ENCODE measurements at places on chromosomes 11 and 22.

DNA sequence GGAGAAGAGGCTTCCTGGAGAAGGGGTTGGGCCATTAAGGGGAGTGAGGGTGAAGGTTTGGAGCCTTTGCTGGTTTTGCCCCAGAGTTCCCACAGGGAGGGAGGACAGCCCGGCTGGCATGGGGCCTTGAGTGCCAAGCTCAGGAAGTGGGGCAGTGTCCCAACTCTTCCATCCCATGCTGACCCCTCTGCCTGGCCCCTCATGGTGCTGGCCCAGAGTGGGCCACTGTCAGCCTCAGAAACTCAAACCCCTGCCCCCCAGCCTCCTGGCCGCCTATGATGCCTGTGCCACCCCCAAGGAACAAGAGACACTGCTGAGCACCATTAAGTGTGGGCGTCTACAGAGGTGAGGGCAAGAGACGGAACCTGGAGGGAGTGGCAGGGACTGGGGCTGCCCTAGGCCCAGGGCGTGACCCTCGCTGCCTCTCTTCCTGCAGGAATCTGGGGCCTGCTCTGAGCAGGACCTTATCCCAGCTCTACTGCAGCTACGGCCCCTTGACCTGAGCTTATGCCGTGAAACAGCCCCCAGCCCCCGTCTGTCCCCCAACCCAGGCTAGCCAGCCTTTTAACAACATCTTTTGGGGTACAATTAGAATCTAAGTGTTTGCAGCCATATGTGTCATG, 5.4 kb downstream of the MUS81 start:
- no peak for DNase-seq

- no peak for DNase-seq
Measured at GRCh38 chr11:116457336-116458007, 315.3 kb downstream of the BUD13 start.

DNA sequence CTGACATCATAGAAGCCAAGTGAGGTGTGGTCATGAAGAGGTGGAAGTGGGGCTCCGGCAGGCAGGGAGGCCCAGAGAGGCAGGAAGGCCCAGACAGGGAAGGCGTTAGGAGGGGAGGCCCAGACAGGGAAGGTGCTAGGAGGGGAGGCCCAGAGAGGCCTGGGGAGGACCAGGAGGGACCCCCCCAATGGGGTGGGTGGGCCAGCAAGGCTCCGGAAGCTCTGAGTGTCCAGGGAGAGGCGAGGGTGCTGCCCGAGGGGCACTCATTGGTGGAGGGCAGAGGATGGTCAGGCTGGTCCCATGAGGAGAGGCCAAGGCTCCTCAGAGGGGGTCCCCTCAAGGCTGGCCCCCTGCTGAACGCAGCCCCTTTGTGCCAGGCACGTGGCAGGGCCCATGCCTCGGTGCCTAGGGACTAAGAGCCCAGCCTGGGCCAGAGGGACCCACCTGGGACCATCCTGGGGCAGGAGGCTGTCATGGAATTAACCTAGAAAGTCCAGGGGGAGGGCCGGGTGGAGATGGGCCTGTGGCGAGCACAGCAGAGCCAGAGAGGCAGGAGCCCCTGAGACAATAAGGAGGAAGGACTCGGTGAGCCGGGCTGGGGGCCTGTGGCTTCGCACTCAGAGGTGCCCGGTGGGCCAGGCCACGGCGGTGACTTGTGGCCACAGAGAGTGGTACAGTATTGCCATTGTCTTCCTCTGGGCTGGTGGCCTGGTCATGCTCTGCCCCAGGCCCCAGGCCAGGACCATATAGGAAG, 12.2 kb downstream of the PHLDA2 start:
- DNase-seq: no peak

DNA sequence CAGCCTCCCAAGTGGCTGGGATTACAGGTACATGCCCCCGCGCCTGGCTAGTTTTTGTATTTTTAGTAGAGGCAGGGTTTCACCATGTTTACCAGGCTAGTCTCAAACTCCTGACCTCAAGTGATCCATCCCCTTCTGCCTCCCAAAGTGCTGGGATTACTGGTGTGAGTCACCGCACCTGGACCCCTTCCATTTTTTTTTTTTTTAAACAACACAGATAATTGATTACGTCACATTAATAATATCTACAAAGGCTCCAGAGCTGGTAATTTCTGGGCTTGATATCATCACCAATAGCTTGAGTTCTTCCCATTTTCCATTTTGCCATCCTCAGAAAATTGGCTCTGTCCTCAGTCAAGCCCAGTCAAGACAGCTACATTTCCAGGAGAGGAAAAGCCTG, 7.2 kb downstream of the TTLL1 start:
- DNase-seq: no peak

DNA sequence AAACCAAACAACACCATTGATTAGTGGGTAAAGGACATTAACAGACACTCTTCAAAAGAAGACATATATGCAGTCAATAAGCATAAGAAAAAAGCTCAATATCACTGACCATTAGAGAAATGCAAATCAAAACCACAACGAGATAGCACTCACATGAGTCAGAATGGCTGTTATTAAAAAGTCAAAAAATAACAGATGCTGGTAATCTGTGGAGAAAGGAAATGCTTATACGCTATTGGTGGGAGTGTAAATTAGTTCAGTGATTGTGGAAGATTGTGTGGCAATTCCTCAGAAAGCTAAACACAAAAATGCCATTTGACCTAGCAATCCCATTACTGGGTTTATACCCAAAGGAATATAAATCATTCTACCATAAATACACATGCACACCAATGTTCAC, 182.6 kb downstream of the TRPC6 start:
- no peak for DNase-seq

DNA sequence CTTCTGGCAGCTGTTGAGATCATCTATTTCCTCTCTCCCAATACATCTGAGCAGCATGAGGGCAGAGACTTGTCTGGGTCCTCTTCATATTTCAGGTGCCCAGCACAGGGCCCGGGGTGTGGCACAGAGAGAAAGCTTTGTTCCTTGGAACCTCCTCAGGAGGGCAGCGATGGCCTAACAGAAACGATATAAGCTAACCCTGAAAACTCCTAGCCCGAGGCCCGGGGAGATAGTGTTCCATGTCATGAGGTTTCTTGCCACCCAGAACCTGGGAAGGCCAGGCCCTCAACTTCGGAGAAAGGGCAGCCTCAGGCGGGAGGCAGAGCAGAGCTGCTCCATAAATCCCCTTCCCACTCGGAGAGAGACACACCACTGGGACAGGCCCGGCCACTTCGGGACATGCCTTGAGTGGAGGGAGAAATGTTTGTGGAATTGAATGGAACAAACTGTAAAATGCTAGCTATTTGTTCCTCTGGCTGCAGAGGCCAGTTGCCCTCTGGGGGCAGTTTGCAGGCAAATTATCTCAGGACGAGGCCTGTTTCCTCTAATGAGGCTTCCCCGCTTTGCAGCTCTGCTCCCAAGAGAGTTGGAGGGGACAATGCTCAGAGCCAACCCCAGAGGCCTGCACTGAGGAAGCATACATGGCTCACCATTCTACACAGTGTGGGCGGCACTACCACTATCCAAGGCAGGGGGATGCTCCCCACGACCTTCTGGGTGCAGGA, 11.6 kb downstream of the ARRB1 start:
- no peak for DNase-seq

DNA sequence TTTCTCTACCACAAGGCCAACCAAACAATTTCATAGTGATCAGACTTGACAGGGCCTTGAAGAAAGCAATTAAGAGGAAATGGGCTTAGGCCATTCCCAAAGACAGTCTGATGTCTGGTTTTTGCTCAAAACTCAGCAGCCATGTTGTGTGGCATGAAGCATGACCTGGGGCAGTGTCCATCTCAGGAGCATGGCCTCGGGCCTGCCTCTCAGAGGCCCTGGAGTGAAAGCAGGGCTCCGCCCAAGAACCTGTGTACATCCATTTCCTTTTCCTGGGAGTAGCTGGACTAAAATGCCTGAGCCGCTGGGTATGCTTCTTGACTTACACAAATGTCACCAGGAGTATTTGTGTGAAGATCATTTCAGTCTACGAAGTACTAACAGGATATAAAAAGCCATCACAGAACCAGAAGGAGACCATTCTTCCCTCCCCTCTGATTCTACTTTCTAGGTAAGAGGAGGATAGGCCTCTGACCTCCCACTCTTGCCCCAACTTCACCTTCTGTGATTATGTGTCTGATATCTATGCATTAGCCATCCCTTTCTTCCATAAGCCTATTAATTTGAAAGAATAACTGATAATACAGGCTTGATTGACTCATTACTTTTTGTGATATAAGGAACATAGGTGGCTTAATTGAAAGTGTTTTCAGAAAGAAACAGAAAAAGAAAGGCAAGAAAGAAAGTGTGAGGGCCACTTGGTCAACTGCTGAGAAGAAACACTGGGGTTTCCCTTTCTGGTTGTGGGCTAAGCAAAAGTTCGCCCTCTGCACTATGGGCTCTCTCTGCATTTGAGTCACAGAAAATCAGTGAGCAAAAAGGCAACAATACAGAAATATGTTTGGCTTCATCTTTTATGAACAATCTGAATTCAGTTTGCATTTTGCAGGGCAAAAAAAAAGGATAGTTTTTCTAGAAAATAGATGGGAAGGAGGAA, 188.6 kb upstream of the MTMR2 start:
- no peak for DNase-seq

All from stimulated activated CD8-positive, alpha-beta memory T cell treated with anti-CD3 and anti-CD28 coated beads, Interleukin-15, amount 100 ng/mL, for 4 hours (primary cell).